ENCODE measurements at places on chromosomes 7 and 10. TPM values are rescaled to one million over a fixed set of nuclear protein-coding genes. Genes with fewer than 3 reads are reported as not detected.

GRCh38 chr7:1512781-1513656 is 8.8 kb upstream of the INTS1 start:
- no peak for DNase-seq

- DNase-seq = no peak
Measured at GRCh38 chr7:738241-738640, 11.2 kb upstream of the PRKAR1B start.

GRCh38 chr7:30513762-30514161 is 9.1 kb upstream of the GGCT start:
- DNase-seq = no peak

- DNase-seq = no peak
Measured at GRCh38 chr7:75738604-75738974, at the start of gene HIP1. Gene HIP1, minus strand, starts transcription at chr7:75738941. Its CDS starts 21 bp downstream, at chr7:75738920.

DNA sequence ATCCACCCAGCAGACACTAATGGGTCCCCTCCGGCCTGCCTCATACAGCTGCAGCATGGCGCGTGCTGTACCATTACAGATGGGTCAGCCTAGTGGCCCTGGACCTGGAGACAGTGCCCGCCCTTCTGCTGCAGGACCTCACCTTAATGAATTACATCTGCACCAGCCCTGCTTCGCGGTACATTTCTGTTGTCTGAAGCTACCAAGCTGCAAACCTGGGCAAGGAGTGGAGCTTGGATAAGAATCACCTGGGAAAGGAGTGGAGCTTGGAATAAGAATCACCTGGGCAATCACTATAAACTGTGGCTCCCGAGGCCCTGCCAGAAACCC is 33.0 kb upstream of the EN2 start:
- no peak for DNase-seq

DNA sequence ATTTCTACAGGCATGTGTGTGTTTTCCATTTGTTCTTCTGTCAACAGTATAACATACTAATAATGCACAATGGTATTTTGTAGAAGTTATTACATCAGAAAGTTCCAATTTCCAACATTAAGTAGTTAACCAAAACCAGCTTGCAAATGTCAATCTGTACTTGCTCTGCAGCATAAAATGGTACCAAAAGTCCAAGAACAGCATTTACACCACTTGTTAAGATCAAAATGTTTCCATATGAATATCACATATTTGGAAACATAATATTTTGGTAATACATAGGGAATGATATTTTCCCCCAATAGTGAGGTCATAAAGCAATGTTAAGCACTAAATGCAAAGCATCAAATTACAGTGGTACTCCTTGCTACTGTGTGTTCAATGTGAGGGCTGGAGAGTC is 162.1 kb downstream of the ZNF438 start:
- no peak for DNase-seq

GRCh38 chr10:129864601-129865126 is 99.4 kb downstream of the EBF3 start:
- DNase-seq = no peak

DNA sequence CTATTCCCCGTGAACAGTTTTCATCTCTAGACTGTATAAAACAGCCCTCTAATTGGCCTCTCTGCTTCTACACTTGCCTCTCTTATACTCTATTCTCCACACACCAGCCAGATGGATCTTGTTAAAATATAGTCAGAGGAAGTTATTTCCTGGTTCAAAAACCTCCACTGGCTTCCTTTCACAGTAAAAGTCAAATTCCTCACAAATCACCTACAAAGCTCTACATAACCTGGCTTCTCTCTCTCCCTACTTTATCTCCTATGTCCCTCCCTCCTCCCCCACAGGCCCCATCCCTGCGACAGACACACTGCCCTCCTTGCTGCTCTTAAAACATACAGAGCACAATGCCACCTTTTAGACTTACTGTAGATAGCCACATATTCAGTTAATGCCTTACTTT is 60.1 kb downstream of the TPK1 start:
- no peak for DNase-seq

- no peak for DNase-seq
Measured at GRCh38 chr10:67861750-67862432, 22.6 kb upstream of the SIRT1 start.

- DNase-seq = peak; percentile 67
Measured at GRCh38 chr10:74898201-74898976, 72.0 kb downstream of the KAT6B start.

DNA sequence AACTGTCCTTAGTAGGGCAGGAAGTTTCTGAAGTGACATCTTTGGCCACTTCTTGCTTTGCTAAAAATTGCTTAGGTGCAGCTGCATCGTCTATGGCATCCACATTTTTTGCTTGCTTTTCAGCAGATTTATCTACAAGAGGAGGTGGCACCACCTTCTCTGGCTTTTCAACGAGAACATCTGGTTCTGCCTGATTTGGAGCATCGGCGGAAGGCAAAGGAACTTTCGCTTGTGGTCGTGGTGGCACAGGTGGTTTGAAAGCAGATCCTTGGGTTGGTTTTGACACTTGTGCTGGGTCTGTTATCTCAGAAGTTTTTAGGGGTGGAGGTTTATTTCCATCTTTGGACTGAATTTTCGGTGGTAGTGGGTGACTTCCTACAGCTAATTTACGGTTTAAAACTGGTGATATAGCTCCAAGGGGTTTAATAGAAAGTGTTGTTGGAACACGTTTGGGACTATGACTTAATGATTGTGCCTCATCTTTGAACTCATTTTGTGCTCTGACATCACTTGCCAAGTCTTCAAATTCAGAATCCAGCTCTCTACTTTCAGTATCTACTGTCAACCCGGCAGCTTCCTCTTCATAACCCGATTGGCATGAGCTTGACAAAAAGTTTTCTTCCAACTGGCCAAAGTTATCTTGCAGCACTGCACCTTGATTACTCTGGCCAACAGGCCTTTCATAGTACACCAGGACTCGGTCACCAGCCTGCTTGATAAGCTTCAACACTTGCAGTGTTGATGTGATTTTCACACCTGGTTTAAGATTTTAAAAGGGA is 44.0 kb downstream of the SLC18A2 start:
- DNase-seq = no peak

DNA sequence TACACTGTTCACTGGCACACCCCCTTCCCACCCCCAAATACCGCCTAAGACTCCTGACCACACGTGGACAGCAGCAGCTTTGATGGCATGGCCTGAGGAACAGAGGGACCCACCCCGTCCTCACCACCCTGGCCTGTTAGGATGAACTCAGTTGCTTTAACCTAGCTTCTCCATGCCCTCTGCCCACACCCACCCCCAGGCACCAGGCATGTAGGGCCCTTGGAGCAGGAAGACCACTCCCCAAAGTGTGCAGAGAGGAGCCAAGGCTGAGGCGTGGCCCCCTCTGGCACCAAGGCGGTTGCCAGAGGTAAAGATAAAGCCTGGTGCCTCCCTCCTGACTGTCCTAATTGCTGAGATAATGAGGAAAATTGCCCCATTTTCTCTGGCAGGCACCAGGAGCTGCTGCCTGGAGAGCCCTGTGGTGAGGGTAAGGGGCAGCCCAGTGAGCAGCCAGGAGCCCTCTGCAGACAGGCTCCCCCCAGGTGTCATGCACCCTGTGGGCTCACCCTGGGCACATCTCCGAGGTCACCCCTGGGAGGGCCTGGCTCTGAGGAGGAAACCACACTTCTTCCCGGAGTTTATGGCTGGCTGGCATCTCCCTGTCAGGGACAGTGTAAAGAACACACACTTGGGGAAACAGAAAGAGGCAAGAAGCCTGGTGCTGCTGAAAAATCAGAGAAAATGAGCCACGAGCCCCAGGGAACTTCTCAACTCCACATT is 47.7 kb downstream of the LRRC20 start:
- no peak for DNase-seq

GRCh38 chr7:16791071-16791470 is 13.7 kb downstream of the AGR2 start:
- DNase-seq = no peak

The HTRA1 gene
- 0.11 TPM for total RNA-seq

The IQUB gene
- not detected for total RNA-seq

The ZNF138 gene
- total RNA-seq = 7.2 TPM

The MYOF gene
- total RNA-seq = 0.44 TPM

The TMEM209 gene
- 36.7 TPM for total RNA-seq

The DYDC2 gene
- total RNA-seq = not detected

The PRPS1L1 gene
- not detected for total RNA-seq

The SYT15B gene
- total RNA-seq = 0.18 TPM

The MUC3A gene
- 0.10 TPM for total RNA-seq

The CCAR1 gene
- 66.7 TPM for total RNA-seq

The SLC26A3 gene
- total RNA-seq = 0.53 TPM

Measured in GM12878 (cell line).